NCI-H1417 treated with DMSO at 0.1 percent for 48 hours (cell line): ENCODE measurements at places on chromosomes 2 and 18.

- DNase-seq = no peak
Observed at GRCh38 chr2:163751696-163752095, 15.9 kb upstream of the FIGN start.

GRCh38 chr2:45117383-45117782, 108.1 kb upstream of the SIX2 start:
- no peak for DNase-seq

- DNase-seq = no peak
Observed at GRCh38 chr18:46161703-46162396, 57.7 kb downstream of the HAUS1 start.

DNA sequence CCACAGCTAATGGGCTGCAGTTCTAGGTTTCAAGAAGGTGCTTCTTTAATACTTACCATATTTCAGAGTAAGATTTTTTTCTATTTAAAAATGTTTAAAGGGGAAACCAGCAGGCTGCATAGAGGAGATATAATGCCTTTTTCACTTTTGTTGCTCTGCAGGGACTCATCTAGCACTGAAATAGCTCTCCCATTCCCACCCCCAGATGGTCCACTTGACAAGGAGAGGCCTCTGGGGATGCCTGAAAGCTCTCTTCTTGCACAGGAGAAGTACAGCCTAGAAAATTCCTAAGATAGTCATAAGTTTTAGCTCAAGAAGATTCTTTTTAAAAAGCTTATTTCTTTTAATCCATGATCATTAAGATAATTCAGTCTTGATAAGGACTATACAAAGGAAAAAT, 126.4 kb downstream of the CDH2 start:
- DNase-seq = no peak

DNA sequence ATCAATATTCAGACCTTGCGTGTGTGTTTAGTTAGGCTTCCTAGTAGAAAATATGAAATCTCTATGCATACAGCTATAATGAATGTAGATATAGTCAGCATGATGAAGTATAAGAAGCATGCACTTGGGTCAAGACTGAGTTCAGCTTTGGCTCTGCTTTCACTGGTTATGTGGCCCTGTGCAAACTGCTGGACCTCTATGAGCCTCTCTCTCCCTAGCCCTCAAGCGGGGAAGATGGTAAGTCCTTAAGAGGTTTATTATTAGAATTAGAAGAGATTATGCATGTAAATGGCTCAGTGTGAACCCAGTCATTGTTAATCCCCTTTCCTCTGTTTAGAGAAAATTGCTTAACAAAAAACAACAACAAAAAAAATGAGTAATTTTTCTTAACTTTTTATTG, 178.8 kb upstream of the NXPH2 start:
- DNase-seq = no peak

- DNase-seq = no peak
Observed at GRCh38 chr2:4391013-4391412, 687.6 kb downstream of the DCDC2C start.

DNA sequence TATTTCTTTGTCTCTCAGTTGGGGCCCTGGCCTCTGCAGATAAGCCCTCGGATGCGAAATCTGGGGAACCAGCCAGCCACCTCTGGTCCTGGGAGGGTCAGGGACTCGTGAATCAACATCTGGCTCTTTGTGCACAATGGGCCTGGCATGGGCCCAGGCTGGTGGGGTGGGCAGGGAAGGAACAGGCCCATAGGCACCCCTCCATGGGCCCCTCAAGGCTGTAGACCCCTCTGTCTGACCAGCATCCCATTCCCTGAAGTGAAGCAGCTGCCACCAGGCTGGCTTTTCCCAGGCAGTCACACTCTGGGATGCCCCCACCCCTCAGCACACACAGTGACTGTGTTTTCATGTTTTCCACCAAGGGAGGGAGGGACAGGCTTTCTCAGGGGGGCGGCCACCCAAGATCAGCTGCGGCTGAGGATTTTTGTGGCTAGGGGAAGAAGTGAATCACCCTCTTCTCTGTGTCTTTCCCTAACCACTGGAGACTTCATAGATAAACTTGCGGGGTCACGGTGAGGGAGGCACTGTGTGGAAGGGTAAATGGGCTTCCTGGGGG, 166.0 kb downstream of the AGAP1 start:
- DNase-seq = no peak

DNA sequence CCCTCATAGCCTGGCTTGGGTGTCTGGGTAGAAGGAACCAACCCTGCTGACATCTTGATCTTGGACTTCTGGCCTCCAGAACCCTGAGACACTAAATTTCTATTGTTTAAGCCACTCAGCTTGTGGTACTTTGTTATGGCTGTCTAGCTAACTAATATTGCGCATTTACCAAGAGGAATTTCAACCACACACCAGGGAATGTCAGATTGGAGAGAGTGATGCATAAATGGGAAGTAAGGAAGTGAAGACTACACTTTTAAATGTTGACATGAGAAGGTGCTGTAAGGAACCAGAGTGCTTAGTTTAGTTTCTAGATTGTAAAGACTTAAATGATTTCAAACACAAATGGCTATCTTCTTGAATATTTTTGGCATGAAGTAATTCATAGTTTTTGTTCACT, 98.9 kb upstream of the ITGB6 start:
- DNase-seq = no peak

DNA sequence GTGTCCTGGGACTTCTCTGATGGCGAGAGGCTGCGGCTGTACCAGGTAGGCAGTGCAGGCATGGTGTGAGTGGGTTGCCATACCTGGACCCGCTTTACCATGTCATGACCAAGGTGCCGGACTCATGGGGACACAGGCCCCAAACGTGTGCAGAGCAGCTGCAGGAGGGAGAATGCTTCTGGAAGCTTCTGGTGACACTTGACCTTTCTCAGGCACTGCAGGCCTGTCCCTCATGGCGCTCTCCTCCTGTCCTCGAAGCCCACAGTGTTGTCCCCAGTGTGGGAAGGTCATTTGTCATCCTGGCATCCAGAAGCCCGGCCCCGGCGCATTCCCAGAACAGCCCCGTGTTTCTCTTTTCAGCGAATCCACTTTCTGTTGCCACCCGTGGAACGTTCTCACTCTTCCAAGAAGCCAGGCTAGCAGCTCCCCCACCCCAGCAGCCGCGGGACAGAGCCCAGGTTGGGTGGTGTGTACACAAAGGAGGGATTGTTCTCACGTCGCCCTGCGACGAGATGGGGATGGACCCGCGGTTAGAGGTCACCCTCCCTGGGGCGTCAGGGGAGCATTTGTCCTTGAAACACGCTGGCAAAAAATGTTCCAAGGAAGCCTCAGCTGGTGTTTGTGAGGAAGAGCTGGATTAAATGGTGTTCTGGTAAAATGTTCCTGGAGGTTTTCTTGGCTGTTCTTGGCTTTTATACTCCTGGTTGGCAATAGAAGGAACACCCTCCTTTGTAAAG, 43.7 kb downstream of the SH3BP4 start:
- no peak for DNase-seq

DNA sequence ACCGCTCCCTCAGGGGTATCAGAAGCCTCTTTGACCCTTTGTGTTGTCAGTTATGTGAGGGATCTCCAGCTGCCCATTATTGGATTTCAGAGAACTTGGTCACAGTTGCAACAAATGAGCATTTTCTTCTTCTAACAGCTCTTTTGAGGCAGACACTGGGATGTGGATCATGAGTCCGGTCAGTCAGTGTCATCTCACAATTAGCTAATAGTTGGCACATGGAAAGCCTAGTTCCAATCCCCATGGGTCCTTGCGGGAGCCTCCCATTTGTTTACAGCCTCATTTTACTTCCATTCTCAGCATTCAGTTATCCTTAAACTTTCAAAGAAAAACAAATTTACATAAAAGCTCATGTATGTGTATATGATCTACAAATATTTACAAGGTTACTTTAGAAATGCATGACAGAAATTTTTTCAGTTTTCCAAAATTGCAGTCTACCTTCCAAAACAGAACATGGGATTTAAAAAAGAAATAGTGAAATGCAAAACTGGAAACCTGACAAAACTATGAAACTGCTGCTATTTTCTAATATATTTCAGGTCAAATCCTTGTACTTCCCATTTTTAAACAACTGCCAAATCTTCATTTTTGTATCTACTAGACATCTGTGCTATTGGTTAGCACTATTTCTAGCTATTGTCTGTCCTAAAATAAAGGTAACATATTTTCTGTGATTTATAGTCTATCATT, 547.1 kb upstream of the ZEB2 start:
- DNase-seq = no peak

DNA sequence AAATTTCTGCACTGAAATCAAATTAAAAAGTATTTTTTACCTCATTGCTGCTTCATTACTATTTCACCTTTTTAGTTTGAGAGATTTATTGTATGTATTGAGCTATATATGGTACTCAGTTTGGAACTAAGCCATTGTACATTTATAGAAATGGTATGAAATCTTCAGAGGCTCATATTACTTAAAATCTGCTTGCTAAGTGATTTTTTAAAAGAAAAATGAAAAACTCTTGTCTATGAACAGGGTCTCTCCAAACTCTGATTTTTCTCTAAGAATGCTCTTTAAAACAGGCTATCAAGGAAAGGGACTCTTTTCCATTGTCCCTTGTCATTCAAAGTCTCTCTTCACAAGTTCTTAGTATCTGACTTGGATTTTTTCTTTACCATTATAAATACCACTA, 31.8 kb downstream of the C1D start:
- no peak for DNase-seq

GRCh38 chr18:77374446-77374805, 124.8 kb downstream of the GALR1 start:
- no peak for DNase-seq

GRCh38 chr2:177164131-177164530, 48.5 kb upstream of the HNRNPA3 start:
- no peak for DNase-seq

- no peak for DNase-seq
Observed at GRCh38 chr2:50379351-50379750, 652.6 kb downstream of the NRXN1 start.

DNA sequence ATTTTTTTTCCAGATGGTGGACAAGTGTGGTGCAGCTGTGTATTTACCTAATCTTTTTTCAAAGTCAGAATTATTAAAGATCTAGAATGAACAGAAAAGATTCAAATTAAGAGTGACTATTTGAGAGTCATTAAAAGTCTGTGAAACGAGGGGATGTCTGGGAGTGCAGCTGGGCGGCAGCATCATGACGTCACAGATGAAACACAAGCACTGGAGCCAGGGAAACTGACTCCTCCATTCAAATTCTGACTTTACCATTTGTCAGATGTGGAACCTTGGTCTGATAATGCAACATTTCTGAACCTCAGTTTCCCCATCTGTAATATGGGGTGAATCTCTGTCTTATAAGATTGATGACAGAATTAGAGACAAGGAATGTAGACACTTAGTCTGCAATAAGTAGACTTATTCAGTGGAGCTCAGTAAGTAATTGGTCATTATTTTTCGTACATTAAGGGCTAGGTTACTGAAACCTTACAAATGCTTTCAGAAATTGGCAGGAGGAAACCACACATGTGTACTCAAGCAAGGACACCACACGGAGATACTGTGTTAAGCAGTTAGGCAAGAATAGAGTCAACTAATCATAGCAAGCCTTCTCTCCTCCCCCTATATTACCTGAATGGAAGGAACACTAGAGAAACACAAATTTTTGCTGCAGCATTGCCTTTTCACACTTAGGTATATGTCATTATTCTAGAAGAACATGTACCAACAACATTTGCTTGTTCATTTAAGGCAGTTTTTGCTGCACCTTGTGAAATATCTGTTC, 27.8 kb upstream of the CXXC1 start:
- no peak for DNase-seq

DNA sequence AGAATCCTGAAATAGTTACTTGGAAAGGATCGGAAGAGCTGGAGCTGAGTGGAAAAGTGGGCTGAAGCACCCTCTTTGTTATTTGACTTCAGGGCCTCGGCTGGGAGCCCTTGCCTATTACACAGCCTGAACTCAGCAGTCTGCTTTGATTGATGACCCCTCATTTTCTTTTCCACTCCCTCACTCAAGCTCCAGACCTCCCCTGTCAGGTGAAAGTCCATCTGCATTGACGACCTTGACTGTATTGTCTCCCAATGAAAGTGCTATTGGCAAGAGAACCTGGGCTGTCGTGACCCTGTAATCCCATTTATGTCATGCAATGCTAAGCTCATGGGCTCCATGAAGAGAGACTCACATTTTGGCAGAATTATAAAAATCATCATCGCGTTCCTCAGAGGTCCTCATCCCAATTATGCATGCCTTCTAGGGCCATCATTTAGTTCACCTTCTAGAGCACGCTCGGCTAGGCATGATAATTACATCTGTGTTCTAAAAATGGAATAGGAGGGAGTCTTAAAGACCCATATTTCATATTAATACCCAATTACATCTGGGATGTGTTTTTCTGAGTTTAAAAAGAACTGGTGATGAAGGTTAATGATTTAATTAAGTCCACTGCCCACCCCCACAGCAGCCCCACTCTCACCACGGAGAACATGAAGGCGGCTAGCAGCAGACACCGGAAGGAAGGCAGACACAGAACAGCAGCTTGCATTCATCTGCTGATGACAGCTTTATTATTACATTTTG, 472.5 kb downstream of the PID1 start:
- DNase-seq = no peak

DNA sequence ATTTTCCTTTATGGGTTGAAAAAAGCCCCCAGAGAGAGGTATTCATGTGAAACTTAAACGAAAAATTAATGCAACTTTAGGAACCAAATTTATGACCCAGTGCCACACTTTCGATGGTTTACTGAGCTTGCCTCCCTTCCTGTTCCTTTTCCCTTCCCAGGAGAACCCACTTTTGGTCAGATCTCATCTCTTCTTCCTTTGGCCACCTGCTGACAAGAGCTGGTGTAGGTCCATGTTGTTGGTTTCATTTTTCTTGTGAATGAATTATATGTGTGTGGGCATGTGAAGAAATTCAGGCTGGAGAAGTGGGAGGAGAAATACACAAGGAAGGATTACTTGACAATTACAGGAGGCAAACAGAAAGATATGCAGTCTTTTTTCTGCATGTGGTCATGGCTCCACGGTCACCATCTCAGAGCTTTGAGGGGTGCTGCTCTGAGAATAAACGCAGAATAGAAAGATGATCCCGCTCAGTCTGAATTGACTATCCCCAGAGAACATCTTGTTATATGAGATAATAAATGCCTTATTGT, 111.3 kb upstream of the TCF4 start:
- DNase-seq = no peak

DNA sequence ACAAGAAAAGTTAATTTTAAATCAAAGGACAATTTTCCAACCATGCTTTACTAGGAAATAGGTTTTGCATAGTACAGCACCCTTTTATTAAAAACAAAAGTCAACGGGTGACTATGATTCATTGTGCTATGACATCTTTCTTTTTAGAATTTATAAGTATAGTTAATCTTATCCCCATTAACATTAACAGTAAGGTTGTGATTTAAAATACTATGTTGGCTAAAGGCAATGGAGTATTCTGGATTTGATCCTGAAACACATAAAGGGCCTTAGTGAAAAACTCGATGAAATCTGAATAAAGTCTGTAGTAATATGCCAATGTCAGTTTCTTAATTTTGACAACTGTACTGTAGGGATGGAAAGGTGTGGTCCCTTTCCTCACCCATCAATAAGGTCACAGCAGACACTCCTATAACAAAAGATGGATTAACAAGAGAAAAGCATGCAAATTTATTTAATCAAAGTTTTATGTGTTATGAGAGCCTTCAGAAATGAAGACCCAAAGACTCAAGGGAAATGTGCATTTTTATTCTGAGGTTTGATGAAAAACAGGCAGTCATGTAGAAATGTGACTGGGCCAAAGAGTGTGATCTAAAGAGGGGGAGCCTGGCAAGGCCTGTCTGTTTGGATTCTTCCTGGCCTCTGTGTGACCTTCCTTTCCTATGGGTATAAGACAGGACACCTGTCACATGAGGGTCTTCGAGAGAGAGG, 731.4 kb downstream of the TSN start:
- DNase-seq = no peak

GRCh38 chr2:164737612-164738081, 104.0 kb downstream of the COBLL1 start:
- no peak for DNase-seq
